Midbrain (tissue), 1 donor: ENCODE measurements at places on chromosomes 3 and 15.

GRCh38 chr3:125957674-125958510 lies 11.1 kb upstream of the ROPN1B start:
- DNase-seq = no peak

GRCh38 chr15:100704281-100705055 lies 102.1 kb downstream of the ASB7 start:
- no peak for DNase-seq

DNA sequence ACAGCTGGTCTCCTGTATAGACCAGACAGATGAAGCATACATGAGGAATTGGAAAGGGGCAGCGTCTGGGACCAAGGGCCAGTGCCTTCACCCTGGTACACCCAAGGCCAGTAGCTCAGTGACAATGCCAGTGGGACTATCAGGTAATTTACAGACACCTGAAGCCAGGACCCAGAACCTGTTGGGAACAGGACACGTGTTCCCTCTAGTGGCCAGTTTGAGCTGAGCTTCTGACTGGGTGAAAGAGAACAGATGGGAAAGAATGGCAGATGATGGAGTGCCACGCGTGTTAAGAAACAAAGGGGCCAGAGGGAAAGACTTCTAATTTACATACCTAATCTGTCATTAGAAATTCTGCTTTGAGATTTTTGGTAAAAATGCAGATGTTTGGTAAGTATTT lies 5.1 kb upstream of the SLC25A38 start:
- DNase-seq = no peak

GRCh38 chr3:99805160-99805559 lies 12.5 kb upstream of the CMSS1 start:
- DNase-seq = no peak

DNA sequence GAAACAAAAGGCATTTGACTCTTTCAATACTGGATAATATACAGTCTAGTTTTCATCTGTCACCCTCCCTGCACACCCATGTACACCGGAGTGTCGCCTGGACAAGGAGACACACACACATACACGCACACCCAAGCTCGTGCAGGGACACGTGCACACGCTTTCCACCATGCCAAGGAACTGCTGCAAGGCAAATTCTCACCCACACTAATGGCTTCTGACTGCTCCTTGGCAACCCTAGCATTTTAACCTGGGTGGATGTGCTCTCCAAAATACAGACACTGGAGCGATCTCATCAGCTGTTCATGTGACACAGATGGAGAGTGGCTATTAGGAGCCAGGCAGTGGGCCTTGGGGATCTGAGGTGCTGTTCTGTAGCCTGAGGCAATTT lies 61.6 kb downstream of the MEIS2 start:
- no peak for DNase-seq

GRCh38 chr15:101200181-101200580 lies 51.7 kb downstream of the CHSY1 start:
- no peak for DNase-seq

GRCh38 chr15:52103217-52104207 lies 9.1 kb downstream of the BCL2L10 start:
- no peak for DNase-seq

- DNase-seq = no peak
These were observed 5.3 kb downstream of the ARL6IP5 start for GRCh38 chr3:69090021-69090420.

DNA sequence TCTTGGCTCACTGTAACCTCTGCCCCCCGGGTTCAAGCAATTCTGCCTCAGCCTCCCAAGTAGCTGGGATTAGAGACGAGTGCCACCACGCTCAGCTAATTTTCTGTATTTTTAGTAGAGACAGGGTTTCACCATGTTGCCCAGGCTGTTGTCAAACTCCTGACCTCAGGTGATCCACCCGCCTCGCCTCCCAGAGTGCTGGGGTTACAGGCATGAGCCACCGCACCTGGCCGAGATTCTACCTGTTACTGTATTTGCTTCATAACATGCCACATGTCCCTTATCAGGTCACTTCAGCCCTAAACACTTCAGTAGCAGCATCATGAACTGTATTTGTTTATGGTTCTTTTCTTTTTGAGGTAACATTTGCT lies 7.5 kb upstream of the LCTL start:
- DNase-seq = no peak
